ENCODE measurements at places on chromosomes 1 and 21.

GRCh38 chr1:3695326-3696217 lies 43.3 kb downstream of the TP73 start:
- DNase-seq: no peak

DNA sequence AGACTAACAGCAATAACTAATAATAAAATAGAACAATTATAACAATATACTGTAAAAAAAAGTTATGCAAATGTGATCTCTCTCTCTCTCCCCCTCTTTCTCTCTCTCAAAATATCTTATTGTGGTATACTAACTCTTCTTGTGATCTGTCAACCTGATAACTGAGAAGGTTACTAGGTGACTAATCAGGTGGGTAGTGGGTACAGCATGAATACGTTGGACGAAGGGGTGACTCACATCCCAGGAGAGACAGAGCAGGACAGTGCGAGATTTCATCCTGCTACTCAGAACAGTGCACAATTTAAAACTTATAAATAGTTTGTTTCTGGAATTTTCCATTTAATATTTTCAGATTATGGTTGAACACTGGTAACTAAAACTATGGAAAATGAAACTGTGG lies 257.5 kb downstream of the LRRC40 start:
- no peak for DNase-seq

DNA sequence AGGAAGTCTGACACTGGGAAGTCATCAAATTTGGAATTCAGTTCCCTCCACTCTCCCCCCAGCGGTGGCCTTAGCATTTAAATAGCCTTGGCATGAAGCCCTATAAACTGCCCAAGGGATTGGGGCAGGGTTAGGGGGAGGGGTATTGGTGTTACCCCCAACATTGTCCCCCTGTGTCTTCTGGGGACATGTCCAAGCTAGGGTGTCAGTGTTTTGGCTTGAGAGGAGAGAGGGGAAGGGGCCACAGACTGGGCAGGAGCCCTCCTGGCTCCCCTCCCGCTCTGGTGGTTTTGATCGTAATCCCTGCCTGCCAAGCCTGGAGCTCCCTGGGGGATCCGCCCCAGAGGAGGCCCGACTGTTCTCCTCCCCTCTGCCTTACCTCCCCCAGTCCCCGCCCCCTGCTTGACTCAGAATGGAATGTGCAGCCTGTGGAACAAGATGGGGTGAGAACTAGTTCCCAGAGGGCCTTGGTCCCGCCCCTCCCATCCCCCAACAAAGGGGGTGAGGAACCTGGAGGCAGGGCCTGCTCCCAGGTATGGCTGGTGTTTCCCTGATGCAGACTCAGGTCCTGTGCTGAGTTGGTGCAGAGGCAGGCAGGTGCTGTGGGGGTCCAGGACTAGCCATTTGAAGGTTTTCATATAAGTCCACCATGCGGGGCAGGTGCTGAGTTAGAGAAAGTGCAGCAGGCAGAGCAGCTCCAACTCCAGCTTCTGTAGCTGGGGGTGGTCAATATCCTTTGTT lies 7.4 kb downstream of the SOX13 start:
- DNase-seq: peak; percentile 62

GRCh38 chr1:22257290-22258275 lies 114.7 kb upstream of the WNT4 start:
- no peak for DNase-seq

DNA sequence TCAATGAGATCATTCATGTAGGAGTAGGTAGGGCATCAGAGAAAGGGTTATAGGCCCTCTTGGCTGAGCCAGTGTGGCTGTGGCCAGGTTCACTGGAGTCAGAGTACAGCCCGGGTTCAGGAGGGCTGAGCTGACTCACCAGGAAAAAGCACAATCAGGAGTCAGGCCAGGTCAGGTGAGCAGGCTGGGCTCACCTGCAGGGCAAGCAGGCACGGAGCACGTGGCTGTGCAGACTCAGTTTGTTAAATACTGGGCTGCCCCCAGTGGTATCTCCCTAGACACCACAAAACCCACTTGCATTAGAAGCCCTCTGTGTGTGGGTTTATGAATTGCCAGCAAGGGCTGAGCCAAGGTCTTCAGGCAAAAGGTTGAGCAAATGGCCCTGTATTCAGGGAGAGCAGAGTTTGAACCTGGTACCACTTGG lies 122.1 kb upstream of the SERBP1 start:
- DNase-seq: no peak

DNA sequence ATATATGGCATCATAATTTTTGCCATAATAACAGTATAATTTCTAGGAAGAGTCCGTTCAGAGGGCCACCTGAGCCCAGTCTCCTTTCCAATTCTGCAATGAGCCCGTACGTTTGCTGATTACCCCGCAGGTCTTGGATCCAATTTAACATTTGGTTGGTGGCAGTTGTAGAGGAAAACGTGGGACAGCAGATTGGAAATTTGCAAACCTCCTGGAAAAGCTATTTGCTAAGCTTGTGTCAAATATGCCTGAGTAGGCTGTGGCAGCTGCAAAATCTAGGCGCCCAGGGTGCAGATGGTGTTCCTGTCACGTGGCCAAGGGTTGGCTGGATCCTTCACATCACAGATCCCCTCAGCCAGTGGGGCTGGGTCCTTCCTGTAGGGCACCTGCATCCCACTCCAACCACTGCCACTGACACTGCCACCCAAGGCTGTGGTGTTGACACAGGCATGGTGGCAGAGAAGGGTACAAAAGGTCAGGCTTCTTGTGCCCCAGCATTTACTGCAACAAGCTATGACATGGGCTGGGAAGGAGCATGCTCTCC lies 174.8 kb upstream of the SYT6 start:
- peak; percentile 87 for DNase-seq

DNA sequence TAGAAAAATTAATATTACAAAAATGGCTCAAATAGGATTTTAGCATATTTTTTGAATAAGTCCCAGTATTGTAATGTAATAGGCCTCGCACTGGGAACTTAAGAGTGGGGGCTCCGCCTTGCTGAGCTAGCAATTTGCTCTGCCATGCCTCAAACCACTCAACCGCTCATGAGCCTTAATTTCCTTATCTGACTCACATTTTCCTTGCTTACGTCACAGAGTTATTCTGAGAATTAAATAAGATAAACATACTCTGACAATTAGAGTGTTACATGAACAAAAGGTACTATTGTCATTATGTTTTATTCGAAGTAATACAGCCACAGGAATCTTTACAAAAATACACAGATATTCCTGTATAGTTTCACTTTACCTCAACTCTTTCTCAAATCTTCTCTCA lies 108.1 kb downstream of the SLC44A5 start:
- no peak for DNase-seq

DNA sequence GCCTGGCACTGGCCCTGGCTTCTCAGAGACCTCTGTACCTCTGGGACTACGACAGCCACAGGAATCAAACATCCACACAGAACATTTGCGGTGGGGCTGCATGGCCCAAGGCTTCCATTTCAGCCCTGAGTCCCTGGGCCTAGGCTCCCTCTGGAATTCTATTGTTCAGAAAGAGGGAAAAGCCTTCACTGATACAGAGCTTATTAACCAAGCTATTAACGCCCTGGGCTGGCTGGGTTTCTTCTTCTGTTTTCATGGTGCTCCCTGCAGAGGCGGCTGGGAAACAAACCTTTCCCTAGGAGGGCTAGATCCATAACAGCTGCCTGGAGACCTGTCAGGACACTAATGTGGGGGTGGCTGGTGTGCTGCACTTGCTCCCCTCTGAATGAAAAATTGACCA lies 88.2 kb downstream of the KAZN start:
- no peak for DNase-seq

- no peak for DNase-seq
Observed at GRCh38 chr1:223684488-223684792, 18.9 kb upstream of the CAPN8 start.

GRCh38 chr1:62809788-62810187 lies 25.9 kb downstream of the ATG4C start:
- DNase-seq: no peak

GRCh38 chr1:41382480-41383090 lies 21.4 kb downstream of the FOXO6 start:
- DNase-seq: no peak

- no peak for DNase-seq
Observed at GRCh38 chr21:41344146-41344545, 17.7 kb upstream of the MX2 start.

DNA sequence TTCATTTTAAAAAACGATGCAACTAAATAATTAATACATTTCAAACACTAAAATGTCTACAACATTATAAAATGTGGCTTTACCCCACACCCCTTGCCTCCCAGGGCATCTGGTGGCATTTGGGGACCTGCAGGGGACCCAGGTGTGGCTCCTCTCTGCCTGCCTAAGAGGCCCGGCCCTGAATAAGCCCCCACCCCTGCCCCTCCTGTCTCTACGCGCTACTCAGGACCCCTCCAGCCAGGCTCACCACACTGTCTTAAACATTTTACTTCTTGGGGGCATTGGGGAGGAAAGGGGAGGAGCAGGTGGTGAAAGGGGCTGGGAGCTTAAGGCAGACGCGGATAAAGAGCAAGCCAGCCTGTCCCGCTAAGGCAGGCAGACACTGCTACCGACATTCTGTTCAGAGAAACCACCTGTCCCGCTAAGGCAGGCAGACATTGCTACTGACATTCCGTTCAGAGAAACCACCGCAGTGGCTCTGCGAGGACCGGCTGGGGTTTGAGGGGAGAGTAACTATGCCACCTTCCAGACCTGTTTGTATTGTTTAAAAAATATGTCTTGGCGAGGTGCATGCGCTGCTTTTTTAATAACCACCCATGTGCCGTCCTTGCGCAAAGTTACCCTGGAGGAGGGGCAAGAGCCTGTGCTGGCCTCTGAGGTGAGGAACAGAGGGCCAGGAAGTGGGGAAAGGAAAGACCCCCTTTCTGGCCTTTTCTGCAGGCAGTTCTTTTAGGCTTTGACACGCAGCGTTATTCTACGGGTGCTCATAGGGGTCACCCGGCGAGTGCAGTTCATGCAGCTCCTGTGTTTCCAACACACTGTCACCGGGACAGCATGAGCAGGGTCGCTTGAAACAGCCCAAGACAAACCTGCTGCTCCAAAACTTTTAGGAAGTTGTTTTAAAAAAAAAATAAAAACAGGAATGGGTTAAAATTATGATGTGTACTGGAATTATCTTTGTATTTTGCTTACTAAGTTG lies 51.3 kb upstream of the RIPK4 start:
- DNase-seq: no peak

GRCh38 chr21:44442266-44443125 lies 12.8 kb upstream of the LRRC3 start:
- no peak for DNase-seq

- peak; percentile 90 for DNase-seq
Observed at GRCh38 chr1:53639251-53639763, 99.7 kb downstream of the GLIS1 start.

DNA sequence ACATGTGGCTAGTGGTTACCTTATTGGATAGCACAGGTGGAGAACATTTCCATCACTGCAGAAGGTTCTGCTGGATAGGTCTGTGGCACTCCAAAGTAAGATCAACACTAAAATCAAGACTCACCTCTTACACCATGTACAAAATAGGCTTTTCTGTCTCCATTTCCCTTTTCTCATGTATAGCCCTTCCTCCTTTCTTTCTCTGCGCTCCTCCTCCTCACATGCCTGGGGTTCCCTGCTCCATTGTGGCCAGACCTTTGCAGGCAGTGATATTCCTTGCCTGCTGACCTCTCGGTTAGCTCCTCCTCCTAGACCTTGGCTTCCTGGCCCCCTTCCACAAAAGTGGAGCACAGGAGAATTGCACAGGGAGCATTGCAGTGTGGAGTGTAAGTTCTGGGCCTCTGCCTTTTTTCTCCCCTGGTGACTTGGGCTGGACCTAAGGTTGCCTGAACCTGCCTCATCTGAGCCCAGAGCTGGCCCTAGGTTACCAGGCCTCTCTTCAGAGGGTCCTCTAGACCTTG lies 33.2 kb upstream of the RBM15 start:
- no peak for DNase-seq

- DNase-seq: no peak
Observed at GRCh38 chr1:228272831-228273571, 65.2 kb downstream of the OBSCN start.

DNA sequence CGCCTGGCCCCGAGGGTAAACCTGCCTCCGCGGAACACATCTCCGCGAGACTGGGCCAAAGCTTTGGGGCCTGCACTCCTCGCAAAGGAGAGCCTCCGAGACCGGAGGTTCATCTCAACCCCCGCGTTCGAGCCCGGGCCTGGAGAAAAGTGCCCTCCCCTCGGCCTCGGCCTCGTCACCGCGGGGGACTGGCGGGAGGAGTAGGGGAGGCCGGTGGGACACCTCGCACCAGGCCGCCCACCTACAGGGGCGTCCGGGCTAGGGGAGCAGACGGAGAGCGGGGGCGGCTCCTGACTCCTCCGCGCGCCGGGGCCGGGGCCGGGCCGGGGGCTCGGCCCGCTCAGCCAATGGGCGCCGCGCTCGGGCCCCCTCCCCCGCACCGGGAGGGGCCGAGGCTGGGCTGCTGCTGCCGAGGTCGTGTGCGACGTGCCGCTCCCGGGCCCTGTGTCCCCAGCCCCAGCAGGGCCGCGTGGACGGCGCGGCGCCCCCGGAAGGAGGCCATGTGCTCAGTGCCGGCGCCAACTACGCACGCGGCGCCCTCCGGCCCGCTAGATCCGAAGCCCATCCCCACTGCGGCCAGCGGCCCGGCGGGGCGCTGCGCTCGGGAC lies 684 bp downstream of the SLC2A1 start:
- peak; percentile 35 for DNase-seq

DNA sequence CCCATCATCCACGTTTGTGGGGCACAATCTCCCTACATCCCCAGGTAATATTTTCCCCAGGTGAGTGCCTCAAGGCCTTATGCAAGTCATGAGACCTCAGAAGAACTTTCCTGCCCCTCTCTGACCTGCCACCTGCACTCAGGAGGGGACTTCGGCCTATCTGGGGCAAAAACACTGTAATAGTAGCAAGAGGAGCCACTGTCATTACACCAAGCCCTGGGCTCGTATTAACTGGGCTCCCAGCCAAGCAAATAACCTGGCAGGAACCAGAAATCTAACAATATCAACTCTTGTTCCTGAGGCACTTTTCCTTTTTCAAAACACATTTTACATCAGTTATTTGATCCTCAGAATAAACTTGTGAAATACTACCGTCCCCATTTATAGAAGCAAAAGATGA lies 30.9 kb downstream of the LAMB3 start:
- DNase-seq: no peak

- no peak for DNase-seq
Observed at GRCh38 chr1:36160388-36160948, 4.5 kb downstream of the MAP7D1 start.

DNA sequence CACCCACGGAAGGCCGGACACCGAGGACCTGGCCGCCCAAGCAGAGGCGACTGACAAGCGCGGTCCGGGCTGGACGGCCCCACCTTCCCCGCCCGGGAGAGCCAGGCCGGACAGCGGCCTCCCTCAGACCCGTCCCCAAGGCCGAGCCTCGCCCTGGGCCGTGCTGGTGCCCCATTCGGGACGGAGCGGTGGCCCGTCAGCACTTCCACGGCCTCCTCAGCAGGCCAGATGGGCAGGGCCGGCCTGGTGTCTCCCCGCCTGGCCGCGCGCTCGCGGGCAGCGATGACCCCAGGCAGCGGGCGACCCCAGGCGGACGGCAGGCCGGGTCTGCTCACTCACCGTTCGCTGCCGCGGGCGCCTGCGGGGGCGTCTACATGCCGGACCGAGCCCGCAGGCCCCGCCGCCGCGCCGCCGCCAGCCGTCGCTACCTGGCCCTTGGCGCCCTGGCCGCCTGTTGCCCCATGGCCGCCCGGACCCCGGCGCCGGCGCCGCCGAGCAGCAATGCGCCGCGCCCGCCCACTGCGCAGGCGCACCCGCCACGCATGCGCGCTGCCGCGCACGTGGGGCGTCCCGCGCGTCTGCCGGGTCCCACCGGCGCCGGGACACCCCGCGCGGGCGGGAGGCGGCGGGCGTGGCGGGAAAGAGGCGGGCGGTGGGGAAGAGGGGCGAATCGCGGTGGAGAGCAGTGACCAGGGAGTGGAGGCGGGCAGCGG lies at the start of gene NADK:
Gene NADK, minus strand, starts transcription at position 521 of the 713 bp plus-strand sequence. CDS start 13,064 bp downstream, outside the sequence.
- DNase-seq: peak; percentile 34
